Nephron progenitor cell (in vitro differentiated cells): ENCODE measurements at places on chromosomes 5 and 9.

DNA sequence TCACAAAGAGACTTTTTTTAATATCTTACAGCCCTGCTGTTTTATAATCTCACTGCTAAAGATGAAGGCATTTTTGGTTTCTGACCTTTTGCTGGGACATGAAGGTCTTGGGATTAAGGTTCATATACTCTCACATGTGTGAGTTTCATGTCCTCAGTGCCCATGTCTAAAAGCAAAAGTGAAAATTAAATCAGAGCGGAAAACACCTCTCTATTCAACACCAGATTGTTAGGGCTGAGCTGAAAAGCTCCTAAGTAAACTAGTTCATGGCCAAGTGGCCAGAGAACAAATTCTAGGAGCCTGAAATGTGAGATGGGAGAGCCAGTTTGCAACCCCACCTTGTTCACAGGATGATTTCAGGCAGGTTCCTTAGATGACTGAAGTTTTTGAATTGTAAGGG lies 110.9 kb downstream of the GRIA1 start:
- no peak for DNase-seq
- H3K36me3 ChIP-seq, result no peaks in the 10 kb centered on the region
- H3K4me3 ChIP-seq, result no peak overlapping the region

DNA sequence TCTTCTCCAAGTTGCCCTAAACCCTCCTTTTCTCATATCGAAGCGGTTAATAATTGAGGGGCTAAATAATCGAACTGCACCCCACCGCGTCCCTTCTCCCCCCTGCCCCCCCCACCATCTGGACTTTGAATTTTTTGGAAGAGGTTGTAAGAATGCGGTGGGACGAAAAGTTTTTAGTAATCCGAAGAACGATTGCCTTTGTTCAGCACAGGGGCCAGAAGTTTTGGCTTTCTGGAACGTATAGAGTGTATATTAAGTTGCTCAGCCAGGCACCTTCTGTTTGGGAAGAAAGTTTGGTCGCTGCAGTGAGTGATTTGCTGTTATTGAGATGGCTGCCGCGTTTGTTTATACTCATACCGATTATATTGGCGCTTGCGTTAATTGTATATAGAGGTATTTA lies 518 bp downstream of the ERBIN start:
- DNase-seq, result peak; percentile 5
- H3K27ac ChIP-seq, result peak overlapping the region; percentile 91
- peaks cover 27% of the 10 kb centered on the region for H3K36me3 ChIP-seq

- no peak for DNase-seq
- H3K4me1 ChIP-seq, result peaks cover 66% of the 10 kb centered on the region
- peaks cover 29% of the 10 kb centered on the region for H3K36me3 ChIP-seq
These were observed 6.8 kb downstream of the FGF18 start for GRCh38 chr5:171426266-171426665.

DNA sequence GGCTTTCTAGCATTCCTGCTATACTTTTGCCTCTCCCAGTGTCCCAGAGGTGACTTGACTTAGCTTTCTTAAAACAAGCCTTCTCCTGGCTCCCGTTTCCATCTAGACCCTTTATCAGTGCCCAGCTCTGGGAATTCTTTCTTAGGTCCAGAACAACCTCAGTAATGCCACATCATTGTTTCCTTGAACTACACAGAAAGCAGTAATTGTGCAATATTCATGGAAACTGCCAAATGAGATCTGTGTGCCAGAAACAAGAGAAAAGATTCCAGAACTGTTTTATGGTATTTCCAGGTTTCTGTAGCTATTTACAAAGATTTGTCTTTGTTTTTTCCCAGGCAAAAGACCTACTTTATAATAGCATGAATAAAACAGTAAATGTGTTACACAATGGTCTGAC lies 391.3 kb downstream of the SLCO4C1 start:
- H3K36me3 ChIP-seq, result no peaks in the 10 kb centered on the region
- no peaks in the 10 kb centered on the region for H3K27me3 ChIP-seq
- no peak for DNase-seq
- H3K4me1 ChIP-seq, result no peaks in the 10 kb centered on the region
- H3K27ac ChIP-seq, result no peak overlapping the region

GRCh38 chr5:136769900-136770684 lies 404.7 kb upstream of the TRPC7 start:
- peaks cover 25% of the 10 kb centered on the region for H3K4me1 ChIP-seq
- H3K27me3 ChIP-seq, result peaks cover 8% of the 10 kb centered on the region
- no peak overlapping the region for H3K27ac ChIP-seq
- no peaks in the 10 kb centered on the region for H3K36me3 ChIP-seq
- no peak overlapping the region for H3K4me3 ChIP-seq
